ENCODE measurements at places on chromosomes 13 and 19.
A peak's percentile ranks its signal among the peaks of the same experiment; 100 is the strongest.

DNA sequence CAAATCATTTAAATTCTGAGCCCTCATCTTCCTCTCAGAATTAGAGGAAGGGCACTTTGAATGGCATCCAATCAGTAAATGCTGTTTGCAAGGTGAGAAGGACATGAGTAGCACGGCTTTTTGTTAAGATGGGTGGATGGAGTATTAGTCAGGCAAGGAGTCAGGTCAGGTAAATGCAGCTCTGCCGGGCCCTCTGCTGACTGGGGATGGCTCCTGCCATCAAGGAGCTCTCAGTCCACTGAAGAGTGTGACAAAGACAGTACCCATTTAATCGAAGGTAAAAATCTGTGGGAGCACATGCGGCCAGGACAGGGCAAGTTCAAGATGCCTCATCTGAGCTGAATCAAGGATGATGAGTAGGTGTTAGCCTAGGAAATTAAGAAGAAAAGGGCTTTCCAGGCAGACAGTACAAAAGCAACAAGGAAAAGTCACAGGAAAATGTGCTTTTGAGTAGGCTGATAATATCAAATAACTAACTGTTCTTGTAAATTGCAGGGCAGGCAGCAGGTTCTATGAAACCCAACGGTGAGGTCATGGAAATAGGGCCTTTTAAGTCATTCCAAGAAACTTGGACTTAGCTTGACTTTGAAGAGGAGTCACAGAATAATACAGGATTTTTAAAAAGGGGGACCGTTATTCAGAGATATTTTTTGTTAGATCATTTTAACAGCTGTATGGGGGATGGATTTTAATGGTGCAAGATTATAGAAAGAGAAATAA is 670.5 kb upstream of the ARGLU1 start:
- DNase-seq = no peak

DNA sequence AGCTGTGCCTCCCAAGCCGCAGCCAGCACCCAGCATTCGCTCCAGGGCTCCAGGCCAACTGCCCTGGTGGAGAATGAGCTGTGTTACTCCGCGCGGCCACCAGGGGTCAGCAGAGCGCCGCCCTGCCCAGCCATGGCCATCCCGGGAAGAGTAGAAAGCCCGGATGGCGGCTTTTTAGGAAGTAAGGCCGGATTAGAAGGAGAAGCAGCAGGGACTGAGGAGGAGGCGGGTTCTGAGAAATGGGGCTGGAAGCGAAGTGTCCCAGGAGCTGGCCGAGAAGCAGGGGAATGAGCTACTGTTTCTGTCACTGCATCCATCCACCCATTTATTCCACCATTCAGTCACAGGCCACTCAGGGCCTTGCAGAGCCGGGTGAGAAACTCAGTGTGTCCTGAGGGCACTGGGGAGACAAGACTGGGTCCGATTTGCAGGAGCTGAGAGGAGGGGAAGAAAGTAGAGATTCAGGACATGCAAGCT is 6.6 kb upstream of the NPAS1 start:
- peak; percentile 65 for DNase-seq

DNA sequence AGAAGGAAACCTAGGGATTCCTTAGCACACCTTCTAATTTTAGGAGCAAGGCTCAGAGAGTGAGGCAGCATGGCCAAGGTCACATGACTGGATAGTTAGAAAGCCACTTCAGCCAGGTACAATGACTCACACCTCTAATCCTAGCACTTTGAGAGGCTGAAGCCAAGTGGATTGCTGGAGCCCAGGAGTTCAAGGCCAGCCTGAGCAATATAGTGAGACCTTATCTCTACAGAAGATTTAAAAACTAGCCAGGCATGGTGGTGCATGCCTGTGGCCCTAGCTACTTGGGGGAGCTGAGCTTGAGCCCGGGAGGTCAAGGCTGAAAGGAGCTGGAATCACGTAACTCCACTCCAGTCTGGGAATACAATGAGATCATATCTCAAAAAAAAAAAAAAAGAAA is 69.2 kb downstream of the TEX26 start:
- DNase-seq = no peak

- DNase-seq = no peak
These were observed 362.0 kb downstream of the RFC3 start for GRCh38 chr13:34179927-34180326.

DNA sequence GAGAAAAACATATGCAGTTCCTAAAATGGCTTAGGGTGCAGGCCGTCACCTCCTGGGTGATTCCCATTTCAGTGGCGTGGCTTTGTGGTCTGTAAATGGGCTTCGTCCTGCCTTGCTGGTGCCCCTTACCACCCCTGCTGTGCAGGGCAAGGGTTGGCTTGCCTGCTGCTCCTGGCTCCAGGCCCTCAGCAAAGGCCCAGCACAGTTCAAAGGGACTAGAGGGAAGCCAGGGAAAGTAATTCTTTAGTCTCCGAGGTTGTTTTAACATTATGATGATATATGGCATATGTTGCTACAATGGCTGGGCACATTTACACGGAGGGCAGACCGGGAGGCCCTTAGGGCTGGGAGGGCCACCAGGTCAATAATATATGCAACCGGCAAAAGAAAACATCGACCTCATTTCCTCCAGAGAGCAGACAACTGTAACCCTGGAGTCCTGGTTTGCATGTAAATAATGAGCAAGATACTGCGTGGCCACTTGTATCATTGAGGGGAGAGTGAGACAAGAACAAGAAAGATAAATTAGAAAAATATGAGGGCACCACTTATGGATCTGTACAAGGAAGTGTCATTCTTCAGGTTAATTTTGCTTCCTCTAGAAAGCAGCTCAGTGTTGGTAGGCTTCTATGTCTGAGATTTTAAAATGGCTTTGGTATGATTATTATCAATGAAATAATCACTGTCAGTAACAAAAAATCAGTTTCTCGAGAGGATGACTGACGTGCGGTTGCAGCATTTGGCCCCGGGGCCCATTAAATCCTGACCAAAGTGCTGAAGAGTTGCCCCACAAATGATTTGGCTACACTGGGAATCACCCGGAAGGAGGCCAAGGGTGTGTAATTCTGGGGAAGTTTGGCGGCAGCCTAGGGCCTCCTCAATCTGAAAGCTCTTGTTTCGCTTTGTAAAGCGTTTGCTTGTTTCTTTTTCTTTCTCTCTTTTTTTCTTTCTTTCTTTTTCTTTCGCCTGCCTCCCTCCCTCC is 32.8 kb upstream of the URI1 start:
- DNase-seq = no peak

- DNase-seq = peak; percentile 23
These were observed 45.6 kb upstream of the MRI1 start for GRCh38 chr19:13718733-13719132.

DNA sequence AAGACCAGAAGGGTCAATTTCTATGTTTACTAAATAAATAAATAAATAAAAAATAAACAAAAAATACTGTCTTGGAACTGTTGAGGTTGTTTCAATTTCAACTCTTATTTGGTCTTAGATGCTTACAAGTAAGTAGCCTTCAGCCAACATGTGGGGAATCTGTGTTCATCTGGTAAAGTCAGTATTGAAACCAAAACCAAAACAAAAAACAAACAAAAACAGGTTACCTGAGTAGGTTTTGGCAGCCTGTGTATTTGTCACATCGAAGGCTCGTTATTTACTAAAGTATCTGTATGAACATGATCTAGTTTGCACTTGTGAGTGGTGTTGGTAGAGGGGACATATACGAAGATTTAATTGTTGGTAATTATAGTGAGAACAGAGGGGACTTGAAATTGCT is 471.5 kb downstream of the SLITRK5 start:
- peak; percentile 54 for DNase-seq

DNA sequence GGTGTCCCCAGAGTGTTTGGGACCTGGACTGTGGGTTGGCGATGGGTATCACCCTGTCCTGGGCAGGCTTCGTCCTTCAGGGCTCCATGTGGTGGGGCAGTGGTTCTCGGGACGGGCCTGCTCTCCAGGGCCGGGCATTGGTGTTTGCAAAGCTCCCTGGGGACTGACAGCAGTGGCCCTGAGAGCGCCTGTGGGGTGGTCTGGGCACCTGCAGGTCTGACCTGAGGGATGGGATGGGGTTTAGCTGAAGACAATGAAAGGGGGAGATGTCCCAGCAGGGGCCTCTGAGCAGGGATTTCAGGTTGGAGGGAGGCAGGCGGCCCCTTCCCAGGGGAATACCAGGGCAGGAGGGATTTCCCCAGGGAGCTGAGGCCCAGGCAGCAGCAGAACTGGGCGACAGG is 68.3 kb upstream of the MCF2L start:
- DNase-seq = no peak

DNA sequence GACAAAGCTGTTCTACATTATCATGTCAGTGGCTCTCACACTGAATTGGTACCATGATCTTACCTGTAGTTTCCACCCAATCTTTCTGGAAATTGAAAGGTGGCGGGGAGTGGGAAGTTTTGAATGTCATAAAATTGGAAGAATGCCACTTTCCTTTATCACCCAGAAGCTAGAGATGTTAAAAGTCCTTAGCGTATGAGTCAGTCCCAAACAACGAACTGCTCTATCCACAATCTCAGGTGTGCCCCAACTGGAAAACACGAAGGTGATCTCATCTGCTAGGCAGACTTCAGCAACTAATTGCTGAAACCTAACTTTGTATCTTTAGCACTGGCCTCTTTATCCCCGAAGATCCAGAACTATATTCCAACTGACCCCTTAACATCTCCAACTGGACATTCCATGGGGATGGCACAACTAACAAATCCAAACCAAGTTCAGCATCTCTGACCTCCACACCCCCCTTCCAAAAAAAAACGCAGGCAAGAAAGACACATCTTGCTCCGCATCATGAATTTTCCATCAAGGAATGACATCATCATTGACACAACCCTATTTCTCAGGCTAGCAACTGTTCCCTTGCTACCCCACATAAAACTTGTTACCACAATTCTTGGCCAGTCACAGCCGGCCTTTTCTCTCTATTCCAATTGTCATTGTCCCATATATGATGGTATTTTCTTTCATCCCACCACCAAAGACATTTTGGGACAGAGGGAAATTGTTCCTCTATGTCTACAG is 175.4 kb downstream of the KLF12 start:
- no peak for DNase-seq

- DNase-seq = no peak
These were observed 68.8 kb downstream of the LMO7 start for GRCh38 chr13:75704927-75705288.

GRCh38 chr13:114035583-114036531 is 62.0 kb upstream of the C13orf46 start:
- DNase-seq = peak; percentile 94

DNA sequence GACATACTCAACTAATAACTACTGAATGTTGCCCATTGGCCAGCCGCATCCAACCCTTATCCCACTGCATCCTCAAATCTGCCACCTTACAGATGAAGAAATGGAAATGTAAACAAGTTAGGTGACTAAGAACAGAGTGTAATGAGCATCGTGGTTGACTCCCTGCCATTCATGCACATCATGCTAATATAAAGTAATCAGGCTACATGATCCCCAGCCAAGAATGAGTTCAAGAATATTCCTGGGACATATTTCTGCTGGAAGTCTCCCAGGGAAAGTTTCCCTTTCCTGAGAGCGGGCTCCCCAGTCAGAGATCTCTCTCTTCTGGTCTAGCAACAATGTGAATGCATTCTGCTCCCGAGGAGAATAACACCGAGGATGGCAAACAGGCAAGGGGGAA is 55.9 kb upstream of the SERP2 start:
- no peak for DNase-seq

DNA sequence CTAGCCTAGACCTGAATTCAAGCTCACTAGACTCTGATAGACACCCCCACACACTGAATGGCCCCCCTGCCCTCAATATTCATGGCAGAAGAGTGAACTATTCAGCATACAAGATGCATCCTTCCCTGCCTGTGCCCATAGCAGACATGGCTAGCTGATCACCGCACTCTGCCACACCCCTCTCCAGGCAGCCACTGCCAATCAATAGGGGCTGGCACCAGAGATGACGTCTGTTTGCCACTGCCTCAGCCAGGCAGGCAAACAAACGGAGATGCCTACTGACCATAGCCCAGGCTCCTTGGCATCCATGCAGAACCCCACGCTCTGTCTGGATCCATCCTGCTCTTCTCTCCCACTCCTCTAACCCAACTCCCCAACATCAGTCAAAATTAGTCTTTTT is 13.8 kb upstream of the NPAS1 start:
- peak; percentile 73 for DNase-seq

DNA sequence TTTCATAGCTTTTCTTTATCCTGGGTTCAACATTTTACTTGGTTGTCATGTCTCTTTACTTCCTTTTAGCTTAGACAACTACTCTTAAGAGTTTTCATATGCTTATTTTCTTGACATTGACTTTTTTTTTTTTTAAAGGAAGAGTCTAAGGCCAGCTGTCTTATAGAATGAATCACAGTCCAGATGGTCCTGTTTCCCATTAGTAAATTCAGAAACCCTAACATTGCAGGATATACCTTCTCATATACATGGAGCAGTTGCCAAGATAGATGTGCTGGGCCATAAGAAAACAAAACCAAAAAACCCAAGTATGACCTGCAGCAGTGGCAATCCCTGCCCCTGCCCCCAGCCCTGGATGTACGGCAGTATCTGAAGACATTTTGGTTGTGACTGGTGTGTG is 72.8 kb downstream of the COG3 start:
- DNase-seq = no peak

DNA sequence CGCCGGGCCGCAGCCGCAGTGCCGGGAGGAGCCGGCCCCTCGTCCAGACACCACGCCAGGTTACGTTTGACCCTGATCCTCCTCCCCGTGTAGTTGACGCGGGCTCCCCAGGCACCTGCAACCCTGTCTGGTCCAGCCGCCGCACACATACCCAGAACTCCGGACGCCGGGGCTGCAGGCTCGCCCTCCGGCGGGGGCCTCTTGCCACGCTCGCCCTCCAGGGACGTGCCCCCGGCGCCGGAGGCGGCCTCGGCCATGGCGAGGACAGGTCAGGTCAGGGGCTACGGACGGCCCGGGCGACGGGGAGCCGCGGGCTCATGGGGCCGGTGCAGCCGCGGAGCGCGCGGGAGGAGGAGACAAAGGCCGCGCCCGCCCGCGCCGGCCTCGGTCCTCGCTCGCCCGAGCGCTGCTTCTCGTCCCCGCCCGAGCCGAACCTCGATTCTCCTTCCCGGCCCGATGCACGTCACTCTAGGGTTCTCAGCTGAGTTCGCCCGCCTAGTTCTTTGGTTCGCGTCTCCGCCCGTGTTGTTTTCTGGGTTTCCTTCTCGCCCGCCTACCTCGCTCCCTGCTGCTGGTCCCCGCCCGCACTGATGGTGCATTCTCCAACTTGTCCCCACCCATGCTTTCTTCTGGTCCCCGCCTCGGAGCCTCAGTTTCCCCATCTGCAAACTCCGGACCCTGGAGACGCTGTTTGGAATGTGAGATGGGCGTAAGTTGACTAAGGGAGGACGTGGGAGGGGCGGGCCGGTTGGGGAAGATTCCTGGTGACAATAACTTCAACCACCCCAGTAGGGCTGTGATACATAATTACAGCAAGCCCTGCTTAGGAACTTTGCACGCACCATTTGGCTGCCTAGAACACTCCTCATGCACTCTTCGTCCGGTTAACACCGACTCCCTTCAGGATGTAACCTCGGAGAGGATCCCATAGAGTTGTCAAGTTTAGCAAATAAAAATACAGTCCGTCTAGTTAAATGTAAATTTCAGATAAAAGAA is at the start of gene ANO8:
Gene ANO8 (minus strand): TSS at position 442 of the 996 bp plus-strand sequence. CDS start 185 bp downstream, at position 257.
- DNase-seq = peak; percentile 98

DNA sequence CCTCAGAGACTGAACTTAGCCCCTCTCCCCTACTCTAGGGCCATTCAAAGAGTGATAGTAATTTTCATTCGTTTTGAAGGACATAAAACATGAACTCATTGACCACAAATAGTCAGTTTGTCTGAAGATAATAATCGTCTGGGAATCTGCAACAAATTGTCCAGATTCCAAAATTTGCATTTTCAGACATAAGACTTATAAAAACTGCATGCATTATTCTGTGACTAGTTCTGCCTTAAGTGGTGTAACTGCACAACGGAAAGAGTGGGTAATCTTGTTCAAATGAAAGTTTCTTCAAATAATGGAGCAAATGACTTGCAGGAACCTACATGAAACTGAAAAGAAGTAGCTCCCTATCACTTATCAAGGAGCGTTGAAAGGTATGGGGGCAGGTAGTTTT is 8.4 kb downstream of the CSNK1A1L start:
- DNase-seq = no peak
